ENCODE measurements at places on chromosomes 7 and 10.

DNA sequence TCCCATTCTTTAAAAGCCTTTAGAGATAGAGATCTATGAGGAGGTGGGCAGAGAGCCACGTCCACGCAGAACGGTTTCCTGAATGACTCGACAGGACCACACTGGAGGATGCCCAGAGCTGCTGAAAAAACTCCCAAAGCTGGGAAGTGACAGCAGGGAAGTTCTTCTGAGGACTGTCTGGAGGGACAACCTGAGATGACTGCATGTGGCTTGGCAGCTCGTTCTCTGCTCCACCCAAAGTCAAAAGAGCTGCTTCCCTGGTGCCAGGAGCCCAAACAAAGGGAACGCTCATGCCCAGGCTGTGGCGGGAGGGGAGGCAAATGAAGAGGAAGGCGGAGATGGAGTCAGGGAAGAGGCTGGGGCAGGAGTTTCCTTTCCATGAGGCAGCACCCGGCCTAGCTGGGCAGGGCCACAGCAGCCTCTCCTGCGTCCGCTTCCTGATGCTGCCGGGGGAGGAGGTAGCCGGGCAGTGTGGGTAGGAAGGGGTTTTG is 95.4 kb downstream of the CCDC3 start:
- DNase-seq: no peak

GRCh38 chr10:59870152-59870551 is 36.2 kb downstream of the CCDC6 start:
- no peak for DNase-seq

- no peak for DNase-seq
Observed at GRCh38 chr7:124643311-124643811, 122.2 kb downstream of the GPR37 start.

- no peak for DNase-seq
Observed at GRCh38 chr7:149097088-149097487, 6.6 kb upstream of the ZNF786 start.

- DNase-seq: no peak
Observed at GRCh38 chr7:45910855-45911254, 10.2 kb downstream of the IGFBP3 start.

DNA sequence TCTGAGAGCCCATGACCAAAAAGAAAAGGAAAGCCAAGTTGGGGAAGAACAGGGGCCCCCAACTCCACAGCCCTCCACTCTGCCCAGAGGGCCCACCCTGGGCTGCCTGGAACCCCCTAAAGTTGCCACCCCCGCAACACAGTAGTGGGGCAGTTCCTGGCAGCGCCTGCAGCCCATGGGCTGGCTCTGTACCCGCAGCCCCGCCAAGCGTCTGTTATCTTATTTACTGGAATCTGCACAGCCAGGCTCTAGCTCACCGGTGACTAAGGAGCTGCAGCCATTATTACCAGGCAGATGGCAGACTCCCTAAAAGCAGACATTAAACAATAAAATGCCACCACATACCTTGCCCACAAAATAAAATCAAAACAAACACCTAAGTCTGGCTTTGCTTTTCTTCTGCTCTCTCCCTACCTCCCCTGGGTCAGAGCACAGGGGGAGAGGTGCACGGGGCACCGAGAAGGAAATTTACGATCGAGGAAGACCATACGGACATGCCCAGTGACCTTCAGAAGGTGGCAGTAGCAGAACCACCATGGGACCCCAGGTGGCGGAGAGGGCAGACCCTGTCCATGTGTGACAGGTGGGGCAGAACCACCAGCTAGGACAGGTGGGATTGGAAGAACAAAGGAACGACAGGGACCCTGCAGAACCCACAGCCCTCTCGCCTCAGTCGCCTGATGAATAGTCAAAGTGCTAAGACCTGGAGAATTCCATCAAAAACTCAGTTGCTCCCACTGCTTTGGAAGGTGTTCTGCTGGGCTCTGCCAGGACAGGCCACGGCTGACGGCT is 66.3 kb downstream of the PRKAG2 start:
- DNase-seq: no peak

DNA sequence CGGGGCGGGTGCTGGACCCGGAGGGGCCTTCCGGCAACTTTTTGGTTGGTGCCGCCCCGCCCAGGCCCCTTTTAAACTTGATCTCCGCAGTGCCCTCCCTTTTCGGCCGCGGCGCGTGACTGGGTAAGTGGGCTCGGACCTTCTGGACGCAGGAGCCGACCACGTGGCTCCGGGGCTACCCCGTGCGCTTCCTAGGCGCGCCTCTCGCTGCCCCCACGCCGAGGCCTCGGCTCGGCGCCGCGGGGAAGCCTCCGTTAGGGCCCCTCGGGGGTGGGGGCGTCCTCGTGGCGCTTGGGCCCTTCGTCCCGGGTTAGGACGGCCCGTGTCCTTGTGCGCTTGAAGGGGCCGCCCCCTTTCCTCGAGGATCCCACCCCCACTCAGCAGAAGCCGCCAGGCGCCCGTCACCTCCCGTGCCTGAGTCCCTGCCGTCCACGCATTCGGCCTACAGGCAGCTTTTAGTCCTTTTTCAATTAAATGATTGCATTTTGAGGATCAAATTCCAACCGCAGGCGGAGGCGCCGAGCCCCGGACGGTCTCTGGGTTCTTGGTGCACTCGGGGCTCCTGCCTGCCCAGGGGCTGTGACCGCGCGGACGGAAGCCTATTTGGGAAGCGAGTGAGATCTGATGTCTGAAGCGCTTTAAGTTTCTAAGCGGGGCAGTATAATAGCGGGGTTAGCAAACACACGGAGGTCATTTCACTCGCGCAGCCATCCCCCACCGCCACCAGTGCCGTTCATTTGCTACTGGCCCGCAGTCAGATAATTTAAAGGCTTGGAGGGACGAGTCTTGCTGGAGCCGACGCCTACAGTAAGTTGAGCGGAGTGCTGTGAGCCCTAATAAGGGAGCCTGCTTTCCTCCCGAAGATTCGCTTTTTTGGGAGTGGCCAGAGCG is 31.8 kb upstream of the TOMM7 start:
- DNase-seq: peak; percentile 79

GRCh38 chr10:86035791-86036543 is 330.6 kb downstream of the GRID1 start:
- DNase-seq: no peak

- DNase-seq: no peak
Observed at GRCh38 chr10:23499372-23500132, 60.7 kb downstream of the OTUD1 start.

GRCh38 chr10:73812657-73813056 is 1.3 kb upstream of the NDST2 start:
- no peak for DNase-seq

DNA sequence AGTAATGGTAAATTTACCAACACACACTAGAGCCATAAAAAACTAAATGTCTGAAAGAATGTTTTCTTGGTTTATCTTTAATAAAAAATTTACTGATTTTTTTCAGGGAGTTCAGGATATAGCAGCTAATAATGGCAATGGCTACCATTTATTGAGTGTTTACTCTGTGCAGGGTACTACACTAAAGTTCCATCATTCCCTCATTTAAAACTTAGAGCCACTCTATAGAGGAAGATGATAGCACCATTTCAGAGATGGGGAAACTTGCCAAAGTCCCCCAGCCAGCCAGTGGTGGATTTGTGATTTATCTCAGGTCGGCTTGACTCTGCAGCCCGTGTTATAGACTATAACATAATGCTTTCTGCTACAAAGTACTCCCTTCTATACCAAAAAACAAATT is 86.6 kb downstream of the LSMEM1 start:
- DNase-seq: no peak

GRCh38 chr7:149085866-149086265 is 4.7 kb downstream of the ZNF786 start:
- no peak for DNase-seq

- DNase-seq: no peak
Observed at GRCh38 chr10:43160921-43161255, 22.6 kb downstream of the CSGALNACT2 start.

DNA sequence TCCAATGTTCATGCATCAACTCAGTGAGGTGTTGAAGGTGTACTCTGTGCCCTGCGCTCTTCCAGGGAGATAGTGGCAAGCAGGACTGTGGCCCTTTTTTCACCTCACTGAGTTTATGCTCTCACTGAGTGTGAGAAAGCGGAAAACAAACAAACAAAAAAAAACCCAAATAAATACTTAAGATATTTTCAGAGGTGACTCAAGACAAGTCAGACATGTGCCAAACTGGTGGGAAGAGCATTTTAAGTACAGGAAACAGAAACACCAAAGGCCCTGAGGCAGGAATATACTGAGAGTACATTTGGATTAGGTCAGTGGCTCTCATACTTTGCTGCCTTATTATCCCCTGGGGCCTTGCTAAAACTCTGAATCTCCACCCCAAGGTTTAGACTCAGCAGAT is 111.9 kb upstream of the IGFBP3 start:
- no peak for DNase-seq

DNA sequence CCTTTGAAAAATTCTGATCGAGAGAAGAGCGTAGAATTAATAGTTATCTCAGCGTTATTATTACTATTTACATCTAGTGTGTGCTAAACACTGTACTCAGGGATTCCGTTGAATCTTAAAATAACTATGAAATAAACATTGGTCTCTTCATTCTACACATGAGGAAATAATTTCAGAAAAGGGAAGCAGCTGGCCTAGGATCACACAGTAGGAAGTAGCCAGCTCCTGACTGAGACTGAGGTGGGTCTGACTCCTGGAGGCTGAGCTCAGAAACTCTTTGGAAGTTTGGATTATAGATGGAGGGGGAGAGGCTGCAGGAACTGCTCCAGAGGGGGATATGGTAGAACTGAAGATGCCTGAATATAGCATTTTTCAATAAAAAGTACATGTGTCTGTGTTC is 183.9 kb upstream of the WDR11 start:
- DNase-seq: no peak

DNA sequence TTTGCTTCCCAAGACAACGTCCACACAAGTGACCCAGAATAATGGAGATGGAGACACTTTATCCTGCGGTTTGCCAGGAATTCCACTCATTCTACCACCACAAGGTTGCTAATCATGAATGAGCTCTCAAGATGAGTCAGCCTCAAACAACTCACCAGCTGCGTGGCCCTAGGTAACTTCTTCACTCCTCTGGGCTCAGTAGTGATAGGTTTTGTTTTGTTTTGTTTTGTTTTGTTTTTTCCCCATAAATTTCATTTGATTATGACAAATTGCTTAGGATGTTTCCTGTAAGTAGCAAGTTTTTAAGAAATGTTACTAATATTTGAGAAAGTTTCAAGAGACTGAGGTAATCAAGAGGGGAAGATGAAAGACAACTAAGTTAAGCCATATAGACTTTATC is 286.8 kb downstream of the PARD3 start:
- DNase-seq: no peak

- DNase-seq: no peak
Observed at GRCh38 chr7:52639981-52640380, 395.5 kb upstream of the POM121L12 start.

DNA sequence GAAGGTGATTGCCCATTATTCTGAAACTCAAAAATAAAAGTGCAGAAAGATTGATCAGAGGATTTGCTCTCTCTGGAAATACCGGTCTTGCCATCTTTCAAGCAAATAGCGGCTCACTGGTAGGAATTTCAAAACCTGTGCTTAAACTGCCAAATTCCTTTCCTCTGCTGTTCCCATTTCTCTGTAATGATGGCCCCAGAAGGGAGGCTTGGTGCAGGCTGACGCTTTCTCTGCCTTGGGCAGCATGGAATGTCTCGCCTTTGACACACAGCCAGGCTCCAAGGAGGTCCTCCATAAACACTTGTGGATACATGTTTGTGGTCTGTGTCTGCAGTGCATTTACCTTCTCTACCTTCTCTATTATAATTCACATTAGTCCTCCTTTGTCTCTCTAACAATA is 146.8 kb downstream of the HIBADH start:
- no peak for DNase-seq

- peak; percentile 64 for DNase-seq
Observed at GRCh38 chr7:131106681-131107336, 220.9 kb upstream of the MKLN1 start.

GRCh38 chr7:38846280-38846679 is 62.7 kb downstream of the VPS41 start:
- DNase-seq: no peak

GRCh38 chr7:112770051-112770450 is 20.1 kb downstream of the TMEM168 start:
- no peak for DNase-seq

DNA sequence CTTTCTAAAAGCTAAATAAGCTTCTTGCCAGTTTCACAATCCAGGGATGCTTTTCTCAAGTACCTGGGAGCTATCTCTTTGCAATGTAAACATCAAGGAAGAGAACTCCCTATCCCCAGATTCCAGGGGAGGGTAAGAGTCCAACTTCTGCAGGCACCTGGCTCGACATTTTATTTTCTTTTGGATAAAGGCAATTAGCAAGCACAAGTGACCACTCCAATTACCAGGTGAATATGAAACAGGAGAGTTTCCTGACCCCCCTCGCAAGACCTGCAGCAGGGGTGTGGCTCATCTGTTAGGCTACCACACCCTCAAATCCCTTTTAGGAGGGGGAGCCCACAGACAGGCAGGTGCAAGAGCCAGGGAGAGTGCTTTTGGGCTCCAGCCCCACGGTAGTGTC is 28.6 kb upstream of the LANCL2 start:
- no peak for DNase-seq

DNA sequence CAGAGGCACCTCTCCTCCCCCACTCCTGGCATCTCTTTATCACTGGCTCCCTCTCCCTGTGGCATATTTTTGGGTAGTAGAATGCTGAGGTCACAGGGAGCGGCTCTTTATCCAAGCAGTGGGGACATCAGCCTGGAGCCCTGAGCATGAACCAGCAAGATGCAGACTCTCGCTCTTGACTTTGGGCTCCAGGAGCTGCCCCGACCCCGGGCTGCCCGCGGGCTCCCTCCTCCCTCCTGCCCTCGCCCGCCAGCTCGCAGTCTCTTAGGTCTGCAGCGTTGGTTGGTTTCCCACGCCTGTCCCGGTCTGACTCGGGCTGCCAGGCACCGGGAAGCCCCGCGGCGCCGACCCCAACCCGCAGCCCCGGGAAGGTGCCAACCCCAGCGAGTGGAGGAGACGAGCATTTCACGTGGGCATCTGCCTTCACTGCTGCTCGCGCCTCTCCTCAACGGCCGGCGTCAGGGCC is 1.3 kb downstream of the INSYN2A start:
- peak; percentile 56 for DNase-seq
